ENCODE measurements at places on chromosomes 13 and 19. TPM values are rescaled to one million over a fixed set of nuclear protein-coding genes. Genes with fewer than 3 reads are reported as not detected.

The BAX gene
- 135 TPM for total RNA-seq

The FBXO27 gene
- 2.7 TPM for total RNA-seq

The ZNF345 gene
- total RNA-seq, result 2.0 TPM

The AMH gene
- 0.67 TPM for total RNA-seq

The C1QTNF9 gene
- not detected for total RNA-seq

The STOML3 gene
- total RNA-seq, result not detected

The COL4A1 gene
- total RNA-seq, result 55.0 TPM

The FXYD3 gene
- total RNA-seq, result not detected

The SIX5 gene
- total RNA-seq, result 15.3 TPM

The ZNF444 gene
- total RNA-seq, result 14.0 TPM

The PABPC3 gene
- under 0.01 TPM for total RNA-seq

The CEACAM4 gene
- not detected for total RNA-seq

The PRX gene
- 1.6 TPM for total RNA-seq

The NDUFA11 gene
- 444 TPM for total RNA-seq

The TNFSF11 gene
- 0.34 TPM for total RNA-seq

The VMAC gene
- 2.1 TPM for total RNA-seq

The SLC1A5 gene
- total RNA-seq, result 284 TPM

The ZNF253 gene
- 4.2 TPM for total RNA-seq

The ZNF135 gene
- total RNA-seq, result 2.0 TPM

The TEAD2 gene
- total RNA-seq, result 49.4 TPM

The PTGIR gene
- 7.6 TPM for total RNA-seq

The GAMT gene
- 37.5 TPM for total RNA-seq

The POLR1G gene
- total RNA-seq, result 9.6 TPM

The SULT2A1 gene
- total RNA-seq, result not detected
